Kidney epithelial cell (primary cell): ENCODE measurements at places on chromosomes 2 and 18. TPM values are rescaled to one million over a fixed set of nuclear protein-coding genes. Genes with fewer than 3 reads are reported as not detected.

The MDH1B gene
- total RNA-seq: 1.8 and 2.7 TPM in 2 replicates

The INHBB gene
- 0.14 and 0.50 TPM in 2 replicates for total RNA-seq

The PJVK gene
- 2.7 and 3.8 TPM in 2 replicates for total RNA-seq

The CNTNAP5 gene
- not detected in 2 replicates for total RNA-seq

The REG3G gene
- total RNA-seq: not detected in 2 replicates

The BUB1 gene
- 10.2 TPM in 2 replicates for total RNA-seq

The ANTXR1 gene
- total RNA-seq: 35.5 TPM in 2 replicates

The SERPINB12 gene
- total RNA-seq: not detected in 2 replicates

The FIGLA gene
- not detected in 2 replicates for total RNA-seq

The POU3F3 gene
- 18.2 and 19.0 TPM in 2 replicates for total RNA-seq

The RAB6D gene
- total RNA-seq: 0.27 and 0.63 TPM in 2 replicates

The TANC1 gene
- total RNA-seq: 18.5 and 21.3 TPM in 2 replicates

The ANKRD53 gene
- 0.54 and 0.75 TPM in 2 replicates for total RNA-seq

The GLI2 gene
- 4.8 and 4.9 TPM in 2 replicates for total RNA-seq

The PGAP1 gene
- 3.8 and 5.3 TPM in 2 replicates for total RNA-seq

The TTL gene
- 51.3 and 59.3 TPM in 2 replicates for total RNA-seq

The TCF7L1 gene
- 2.6 and 4.3 TPM in 2 replicates for total RNA-seq

The TGFA gene
- 72.1 and 74.4 TPM in 2 replicates for total RNA-seq

The SPDYA gene
- 0.34 TPM in 1 of 2 replicates, not detected in the other for total RNA-seq

The PKDCC gene
- 6.6 and 8.5 TPM in 2 replicates for total RNA-seq

The PAX3 gene
- total RNA-seq: not detected in 2 replicates

The LRATD1 gene
- total RNA-seq: 11.4 and 11.6 TPM in 2 replicates

The PCARE gene
- total RNA-seq: not detected in 2 replicates

The MAL gene
- total RNA-seq: 9.6 and 19.1 TPM in 2 replicates

The TAF1B gene
- 15.0 and 17.7 TPM in 2 replicates for total RNA-seq

The MATN3 gene
- 7.6 TPM in 2 replicates for total RNA-seq

The CENPA gene
- 2.4 and 4.9 TPM in 2 replicates for total RNA-seq

The WIPF1 gene
- 9.5 and 9.8 TPM in 2 replicates for total RNA-seq

The EFEMP1 gene
- 35.8 and 40.7 TPM in 2 replicates for total RNA-seq

The AQP12A gene
- total RNA-seq: not detected in 2 replicates

The KYNU gene
- total RNA-seq: 1.8 and 2.7 TPM in 2 replicates

The PLA2R1 gene
- total RNA-seq: 2.9 and 3.6 TPM in 2 replicates

The NPHP1 gene
- total RNA-seq: 2.5 and 4.4 TPM in 2 replicates

The ACOXL gene
- total RNA-seq: 0.58 and 1.6 TPM in 2 replicates

The GKN2 gene
- total RNA-seq: not detected in 2 replicates

The RIT2 gene
- not detected in 2 replicates for total RNA-seq

The RNU2-63P gene
- not detected in 2 replicates for total RNA-seq

The ARHGAP15 gene
- not detected in 2 replicates for total RNA-seq

The HTR2B gene
- total RNA-seq: 0.21 and 0.29 TPM in 2 replicates

The GPAT2 gene
- total RNA-seq: 1.3 and 1.6 TPM in 2 replicates

The DUSP11 gene
- 29.8 and 30.2 TPM in 2 replicates for total RNA-seq

The LRRFIP1 gene
- 89.0 and 97.5 TPM in 2 replicates for total RNA-seq

The C18orf32 gene
- 44.5 and 50.4 TPM in 2 replicates for total RNA-seq

The GEN1 gene
- total RNA-seq: 8.9 and 9.1 TPM in 2 replicates

The CHRNG gene
- not detected in 2 replicates for total RNA-seq

The LINC00305 gene
- total RNA-seq: not detected in 2 replicates

The DNAH7 gene
- 0.55 and 2.1 TPM in 2 replicates for total RNA-seq

The MC2R gene
- not detected in 2 replicates for total RNA-seq

The FIGN gene
- total RNA-seq: 1.8 and 2.9 TPM in 2 replicates

The LMAN2L gene
- total RNA-seq: 14.2 and 15.7 TPM in 2 replicates
